Upper lobe of right lung (tissue), 1 donor: ENCODE measurements at places on chromosomes 16 and 17. TPM values are rescaled to one million over a fixed set of nuclear protein-coding genes. Genes with fewer than 3 reads are reported as not detected.

DNA sequence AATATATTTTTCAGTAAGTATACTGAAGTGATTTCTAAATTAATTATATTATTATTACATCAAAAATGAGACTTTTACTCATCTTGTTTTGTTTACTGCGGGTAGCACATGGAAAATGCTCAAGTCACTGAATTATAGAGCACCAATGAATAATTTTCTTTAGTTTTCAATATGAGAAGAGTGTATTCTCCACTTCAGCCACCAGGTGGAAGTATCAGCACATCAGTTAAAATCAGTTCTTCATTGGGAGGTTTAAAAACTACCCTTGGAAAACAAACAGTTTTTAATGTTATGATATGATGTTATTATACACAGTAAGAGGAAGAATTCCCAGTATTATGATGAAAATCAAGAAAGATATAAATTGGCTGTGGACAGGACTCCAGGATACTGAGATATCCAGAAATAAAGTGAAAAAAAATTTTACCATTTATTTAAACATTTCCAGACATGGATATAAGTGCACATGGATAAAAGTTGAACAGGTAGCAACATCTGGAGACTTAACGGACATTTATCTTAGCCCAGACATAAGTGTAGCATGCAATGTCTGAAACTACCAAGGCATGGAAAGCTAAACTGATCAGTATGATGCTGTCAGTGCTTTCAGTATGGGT is 467.3 kb downstream of the KCNJ2 start:
- DNase-seq, result no peak

- no peak for DNase-seq
Observed at GRCh38 chr17:2547176-2547575, 35.5 kb upstream of the METTL16 start.

DNA sequence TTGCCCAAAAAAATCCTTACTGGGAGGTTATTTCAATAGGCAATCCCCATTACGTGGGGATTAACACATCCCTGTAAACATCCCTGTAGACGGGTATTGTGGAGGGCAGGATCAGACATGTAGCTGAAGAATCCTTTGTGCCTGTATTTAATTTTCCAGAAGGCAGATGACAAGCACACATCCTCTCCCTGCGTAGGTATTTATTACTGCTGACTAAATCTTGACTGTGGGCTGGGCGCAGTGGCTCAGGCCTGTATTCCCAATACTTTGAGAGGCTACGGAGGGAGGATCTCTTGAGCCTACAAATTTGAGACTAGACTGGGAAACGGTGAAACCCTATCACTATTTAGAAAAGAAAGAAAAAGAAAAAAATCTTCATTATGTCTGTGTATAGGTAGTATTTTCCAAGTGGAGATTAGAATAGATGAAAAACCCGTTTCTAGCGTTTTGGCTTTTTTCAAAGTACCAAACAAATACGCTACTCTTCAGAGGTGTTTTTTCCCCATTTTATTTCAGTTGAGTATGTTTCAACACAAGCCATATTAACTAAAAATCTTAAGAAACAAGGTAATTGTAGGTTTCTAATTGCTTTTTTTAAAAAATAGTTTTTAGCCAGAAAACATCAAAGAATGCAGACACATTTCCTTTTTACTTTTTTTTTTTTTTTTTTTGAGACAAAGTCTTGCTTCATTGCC is 1.5 kb upstream of the MARF1 start:
- DNase-seq, result no peak

DNA sequence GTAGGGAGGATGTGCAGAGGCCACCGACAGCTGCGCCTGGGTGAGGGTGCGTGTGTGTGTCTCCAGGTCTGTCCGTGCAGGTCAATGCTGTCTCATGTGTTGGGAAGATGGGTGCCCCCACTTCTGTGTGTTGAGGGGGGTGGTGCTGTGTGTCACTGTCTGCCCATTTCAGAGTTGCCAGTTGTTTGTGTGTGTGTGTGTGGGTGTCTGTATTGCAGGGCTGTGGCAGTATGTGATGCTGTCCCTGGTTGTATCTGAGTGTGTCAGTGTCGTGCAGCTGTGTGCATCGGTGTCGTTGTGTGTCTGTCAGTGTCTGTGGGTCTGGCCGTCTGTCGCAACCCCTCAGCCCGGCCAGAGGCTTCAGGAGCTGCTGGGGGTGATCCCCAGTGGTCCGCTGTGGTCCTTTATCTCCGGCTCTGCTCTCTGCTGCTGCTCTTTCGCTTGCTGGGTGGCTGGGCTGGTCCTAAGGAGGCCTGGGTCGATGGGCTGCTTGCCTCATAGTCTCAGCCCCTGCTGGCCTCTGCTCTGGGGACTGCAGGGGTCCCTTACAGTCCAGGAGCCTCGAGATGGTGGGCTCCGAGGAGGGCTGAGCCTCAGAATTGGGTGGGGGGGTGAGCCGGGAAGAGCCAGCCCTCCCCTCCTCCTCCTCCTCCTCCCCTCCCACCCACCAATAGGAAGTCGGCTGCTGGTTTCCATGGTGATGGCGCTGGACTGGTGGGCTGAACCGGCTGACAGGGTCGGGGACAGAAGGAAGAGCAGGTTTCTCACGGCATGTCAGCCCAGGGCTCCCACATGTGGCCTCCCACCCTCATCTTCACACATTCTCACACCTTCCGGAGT is at the start of gene TSPOAP1:
TSPOAP1 (minus strand) TSS at position 601 of the 840 bp plus-strand sequence. CDS start 875 bp downstream, outside the sequence.
- DNase-seq, result peak; percentile 70

DNA sequence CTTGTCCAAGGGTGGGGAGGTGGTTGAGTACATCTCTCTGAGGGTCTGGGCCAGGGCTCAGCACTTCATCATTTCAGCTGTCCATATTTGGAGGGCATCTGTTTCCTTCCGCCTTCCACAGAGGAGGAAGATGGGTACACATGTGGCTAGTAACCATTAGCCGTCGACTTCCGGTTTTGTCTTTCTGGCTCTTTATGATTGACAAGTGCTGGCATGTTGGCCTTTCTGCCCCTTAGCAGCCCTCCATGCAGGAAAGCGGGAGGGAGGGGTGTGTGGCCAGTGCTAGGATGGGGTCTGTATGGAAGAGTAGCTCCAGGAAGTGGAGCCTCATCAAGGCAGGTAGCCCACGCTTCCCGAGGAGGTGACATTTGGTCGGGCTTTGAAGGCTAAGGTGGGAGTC is 69.6 kb downstream of the RAI1 start:
- no peak for DNase-seq

TPPP3 gene
- total RNA-seq, result 29.7 TPM

NLRC3 gene
- total RNA-seq, result 5.5 TPM

ABCC11 gene
- total RNA-seq, result not detected

METTL9 gene
- 84.0 TPM for total RNA-seq
